ENCODE measurements at places on chromosomes 1 and 21.
A peak's percentile ranks its signal among the peaks of the same experiment; 100 is the strongest.

GRCh38 chr1:154749078-154749760, 120.9 kb downstream of the KCNN3 start:
- DNase-seq = no peak

GRCh38 chr1:33009561-33009960, 27.1 kb downstream of the AK2 start:
- DNase-seq = no peak

- DNase-seq = no peak
Measured at GRCh38 chr1:56032096-56032676, 547.2 kb downstream of the PLPP3 start.

- no peak for DNase-seq
Measured at GRCh38 chr21:33685613-33686197, 43.4 kb downstream of the ITSN1 start.

DNA sequence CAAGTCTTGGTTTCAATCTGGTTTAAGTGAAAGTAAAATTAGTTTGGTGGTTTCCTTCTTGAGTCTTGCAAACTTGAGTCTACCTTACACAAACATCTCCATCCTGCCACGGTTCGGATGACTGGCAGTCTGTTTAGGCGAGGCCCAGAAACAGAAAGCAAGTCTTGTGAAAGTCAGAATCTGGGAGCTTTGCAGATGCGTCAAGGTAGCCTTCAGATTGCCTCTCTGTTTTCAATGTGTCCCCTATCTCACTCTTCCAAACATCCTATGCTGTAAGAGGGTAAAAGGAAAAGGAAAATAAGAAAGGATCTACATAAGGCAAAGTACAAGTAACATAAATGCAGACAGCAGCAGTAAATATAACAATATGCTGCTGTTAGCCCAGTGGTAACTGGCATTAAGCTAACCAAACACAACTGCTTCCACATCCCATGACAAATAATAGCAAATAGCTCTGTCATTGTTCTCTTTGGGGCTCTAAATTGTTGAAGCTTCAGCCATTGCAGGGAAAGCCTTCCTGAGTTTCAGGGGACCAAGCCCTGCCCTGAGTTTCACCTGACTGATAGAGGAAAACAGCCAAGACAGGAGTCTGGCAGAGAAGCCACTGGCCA, 26.2 kb upstream of the C1orf105 start:
- DNase-seq = no peak

GRCh38 chr21:19048098-19048672, 644.6 kb upstream of the TMPRSS15 start:
- DNase-seq = no peak

GRCh38 chr21:26135520-26135919, 35.0 kb downstream of the APP start:
- DNase-seq = no peak

GRCh38 chr1:101356604-101357443, 120.0 kb downstream of the S1PR1 start:
- DNase-seq = no peak

DNA sequence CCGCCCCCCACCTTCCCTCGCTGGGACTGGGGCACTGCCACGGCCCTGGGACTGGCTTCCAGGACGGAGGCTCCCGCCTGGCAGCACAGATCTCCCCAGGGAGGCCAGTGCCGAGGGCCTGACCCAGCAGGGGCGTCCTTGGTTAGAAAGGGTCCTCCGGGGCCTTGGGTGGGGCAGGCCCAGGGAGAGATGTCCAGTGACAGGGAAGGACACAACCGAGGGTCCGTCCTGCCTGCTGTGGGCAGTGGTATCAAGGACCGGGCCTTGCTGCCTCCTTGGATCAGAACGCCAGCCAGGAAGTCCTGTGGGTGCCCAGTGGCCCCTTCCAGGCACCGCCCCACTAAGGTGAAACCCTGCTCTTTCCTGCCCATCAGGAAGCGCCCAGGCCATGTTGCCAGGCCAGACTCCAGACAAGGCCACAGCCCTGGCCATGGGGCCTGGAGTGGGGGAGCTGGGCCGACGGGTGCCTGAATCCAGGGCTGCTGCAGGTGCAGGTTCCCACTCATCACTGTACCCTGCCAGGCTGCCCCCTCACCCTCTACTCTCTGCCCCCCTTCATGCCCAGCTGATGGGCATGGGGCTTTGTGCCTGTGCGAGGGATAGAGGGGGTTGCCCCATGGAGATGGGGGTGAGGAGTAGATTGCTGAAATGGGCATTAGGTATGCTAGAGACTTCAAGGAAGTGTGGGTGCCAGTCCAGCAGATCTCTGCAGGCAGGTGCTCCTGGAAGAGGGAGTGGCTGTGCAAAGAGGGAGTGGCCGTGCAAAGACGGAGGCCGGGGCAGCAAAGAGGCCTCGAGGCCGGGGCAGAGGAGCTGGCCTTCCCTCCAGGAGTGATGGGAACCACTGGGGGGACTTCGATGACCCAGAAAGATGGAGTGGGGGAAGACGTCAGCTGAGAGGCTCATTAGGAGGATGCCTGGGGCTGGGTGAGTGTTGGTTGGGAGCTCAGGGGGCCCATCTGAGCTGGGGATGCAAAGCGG, 2.2 kb upstream of the PRKCZ start:
- DNase-seq = no peak

- no peak for DNase-seq
Measured at GRCh38 chr1:59317343-59317742, 20.4 kb downstream of the FGGY start.

GRCh38 chr21:21213297-21213696, 215.1 kb downstream of the NCAM2 start:
- DNase-seq = no peak

DNA sequence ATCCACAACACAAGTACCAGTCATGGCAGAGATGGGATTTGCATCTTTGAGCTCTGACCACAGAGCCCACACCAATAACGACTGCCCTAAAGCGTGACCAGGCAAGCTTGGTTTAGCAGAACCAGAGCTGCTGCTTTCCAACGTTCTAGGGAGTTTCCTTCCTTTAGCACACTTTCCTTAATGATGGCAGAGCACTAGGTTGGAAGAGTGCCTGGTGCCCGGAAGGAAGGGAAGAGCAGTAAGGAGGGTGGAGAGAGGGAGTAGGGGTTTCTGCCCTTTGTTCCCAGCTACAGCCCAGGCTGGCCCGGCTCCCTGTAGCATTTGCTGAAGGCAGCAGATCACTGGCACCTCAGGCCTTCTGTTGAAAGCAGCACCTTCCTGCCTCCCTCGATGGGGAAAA, 6.1 kb upstream of the EVA1C start:
- no peak for DNase-seq

DNA sequence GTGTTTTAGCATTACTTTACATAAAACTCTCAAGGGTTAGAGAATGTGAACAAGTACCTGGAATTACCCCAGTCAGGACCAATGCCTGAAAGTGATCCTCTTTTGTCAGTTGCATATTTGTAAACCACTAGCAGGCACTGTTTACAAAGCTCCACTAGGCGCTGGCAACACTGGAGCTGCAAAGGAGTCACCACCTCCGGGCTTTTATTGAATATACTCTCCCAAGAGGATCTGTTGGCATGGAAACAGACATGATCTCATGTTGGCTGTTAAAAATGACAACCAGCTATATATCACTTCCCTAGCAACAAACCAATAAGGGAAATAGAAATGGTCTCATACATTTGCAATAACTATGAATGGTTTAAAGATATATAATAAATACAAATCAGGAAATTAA, 116.0 kb downstream of the TTLL7 start:
- no peak for DNase-seq

DNA sequence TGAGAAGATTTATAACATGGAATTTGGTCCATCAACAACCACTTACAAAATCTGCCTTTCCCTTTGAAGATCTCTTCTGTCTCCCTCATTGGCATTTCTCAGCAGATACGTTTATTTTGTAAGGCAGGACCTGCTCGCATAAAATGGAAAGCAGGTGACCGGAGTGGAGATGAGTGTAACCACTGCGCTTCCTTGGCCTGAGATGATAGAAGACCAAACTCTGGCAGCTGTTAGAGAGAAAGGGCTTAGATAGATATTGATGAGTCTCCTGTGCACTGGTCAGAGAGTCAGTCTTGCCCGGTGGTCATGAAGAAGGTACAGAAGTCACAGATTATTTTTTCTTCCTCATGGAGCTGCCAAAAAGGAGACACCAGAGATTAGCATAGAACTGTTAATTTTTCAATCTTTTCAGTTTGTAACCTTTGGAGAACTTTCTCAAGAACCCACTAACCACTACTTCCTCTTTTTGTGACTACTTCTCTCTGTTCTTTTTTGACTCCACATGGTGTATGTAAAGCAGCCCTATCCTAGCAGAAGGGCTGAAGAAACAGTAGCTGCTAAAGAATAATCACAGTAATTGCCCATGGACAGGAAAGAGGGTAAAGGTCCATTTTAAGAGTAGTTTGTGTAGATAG, 47.6 kb downstream of the FCRL3 start:
- DNase-seq = no peak

GRCh38 chr1:218591966-218592365, 246.8 kb downstream of the TGFB2 start:
- no peak for DNase-seq

GRCh38 chr21:36966821-36967768, 626 bp upstream of the HLCS start:
- DNase-seq = no peak

GRCh38 chr1:184743062-184743756, 11.4 kb downstream of the EDEM3 start:
- no peak for DNase-seq

- no peak for DNase-seq
Measured at GRCh38 chr1:213251972-213252371, 200.9 kb downstream of the RPS6KC1 start.

- DNase-seq = no peak
Measured at GRCh38 chr1:156942176-156942575, 21.7 kb downstream of the LRRC71 start.

GRCh38 chr1:158509471-158510156, 37.6 kb downstream of the OR10R2 start:
- no peak for DNase-seq

DNA sequence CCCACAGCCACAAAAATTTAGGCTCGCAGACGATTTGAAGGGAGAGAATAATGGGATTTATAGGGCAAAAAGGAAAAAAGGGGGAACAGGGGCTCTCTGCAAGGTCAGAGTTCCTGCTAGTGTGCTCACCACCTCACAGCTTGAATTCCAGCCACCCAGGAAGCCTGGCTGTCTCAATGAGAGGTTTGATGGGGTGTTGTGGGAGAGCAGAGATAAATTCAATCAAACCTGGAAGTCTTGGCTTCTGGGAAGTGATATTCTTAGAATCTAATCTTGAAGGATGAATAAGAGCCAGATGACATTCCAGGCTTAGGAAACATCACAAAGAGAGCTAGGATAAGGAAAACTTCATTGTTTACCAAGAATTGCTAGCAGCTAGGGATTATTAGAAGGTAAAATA, 47.4 kb upstream of the C21orf91 start:
- DNase-seq = no peak

DNA sequence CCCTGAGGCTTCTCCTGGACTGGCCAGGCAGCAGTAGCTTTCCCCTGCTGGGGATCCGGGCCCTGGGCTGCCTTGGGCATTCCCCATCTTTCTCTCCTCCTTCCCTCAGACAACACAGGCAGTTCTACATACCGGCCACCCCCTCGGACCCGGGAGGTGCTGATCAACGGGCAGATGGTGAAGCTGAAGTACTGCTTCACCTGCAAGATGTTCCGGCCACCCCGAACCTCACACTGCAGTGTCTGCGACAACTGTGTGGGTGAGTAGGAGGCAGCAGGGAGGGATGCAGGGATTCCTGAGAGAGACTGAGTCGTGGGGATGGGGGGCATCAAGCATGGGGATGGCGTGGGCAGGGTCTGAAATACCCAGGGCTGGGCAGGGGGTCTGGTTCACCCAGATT, 14.4 kb upstream of the SFN start:
- DNase-seq = no peak

DNA sequence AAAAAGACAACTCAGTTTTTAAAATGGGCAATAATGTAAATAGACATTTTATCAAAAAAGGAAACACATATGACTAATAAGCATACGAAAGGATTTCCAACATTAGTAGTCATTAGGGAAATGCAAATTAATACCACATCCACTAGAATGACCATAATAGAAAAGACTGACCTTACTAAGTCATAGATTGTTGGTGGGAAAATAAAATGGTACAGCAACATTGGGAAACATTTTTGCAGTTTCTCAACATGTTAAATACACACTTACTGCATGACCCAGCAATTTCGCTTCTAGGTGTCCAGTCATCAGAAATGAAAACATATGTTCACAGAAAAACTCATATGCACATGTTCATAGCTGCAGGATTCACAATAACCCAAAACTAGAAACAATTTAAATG, 29.9 kb upstream of the SLC44A3 start:
- DNase-seq = no peak

GRCh38 chr1:210236840-210237409, 4.3 kb downstream of the SERTAD4 start:
- DNase-seq = no peak

- DNase-seq = peak; percentile 71
Measured at GRCh38 chr1:48227165-48228013, 4.9 kb downstream of the SLC5A9 start.

DNA sequence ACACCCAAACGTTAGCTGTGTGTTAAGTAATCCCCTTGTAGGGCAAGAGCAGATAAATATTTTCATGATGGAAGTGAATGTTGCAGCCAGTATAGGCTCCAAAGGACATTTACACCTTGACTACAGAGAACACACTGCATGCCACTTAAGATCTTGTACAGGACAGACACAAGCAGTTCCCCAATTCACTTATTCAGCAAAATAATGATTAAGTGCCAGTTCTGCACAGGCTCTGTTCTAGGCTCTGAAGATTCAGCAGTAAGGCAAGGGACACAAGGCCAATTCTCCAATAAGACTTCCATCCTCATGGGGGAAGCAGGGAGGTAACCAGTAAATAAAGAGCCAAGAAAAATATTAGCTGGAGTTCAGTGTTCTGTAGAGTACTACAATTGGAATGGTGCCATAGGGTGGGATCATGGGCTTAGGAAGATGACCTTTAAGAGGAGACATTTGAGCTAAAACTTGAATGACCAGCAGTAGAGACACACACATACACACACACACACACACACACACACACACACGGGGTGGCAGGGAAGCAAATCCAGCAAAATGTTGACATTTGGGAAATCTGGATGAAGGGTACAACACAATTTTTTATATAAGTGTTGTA, 199.9 kb upstream of the JUN start:
- DNase-seq = no peak

GRCh38 chr1:65317866-65318653, 8.7 kb downstream of the DNAJC6 start:
- no peak for DNase-seq

GRCh38 chr1:97073169-97073568, 351.6 kb downstream of the PTBP2 start:
- DNase-seq = no peak

DNA sequence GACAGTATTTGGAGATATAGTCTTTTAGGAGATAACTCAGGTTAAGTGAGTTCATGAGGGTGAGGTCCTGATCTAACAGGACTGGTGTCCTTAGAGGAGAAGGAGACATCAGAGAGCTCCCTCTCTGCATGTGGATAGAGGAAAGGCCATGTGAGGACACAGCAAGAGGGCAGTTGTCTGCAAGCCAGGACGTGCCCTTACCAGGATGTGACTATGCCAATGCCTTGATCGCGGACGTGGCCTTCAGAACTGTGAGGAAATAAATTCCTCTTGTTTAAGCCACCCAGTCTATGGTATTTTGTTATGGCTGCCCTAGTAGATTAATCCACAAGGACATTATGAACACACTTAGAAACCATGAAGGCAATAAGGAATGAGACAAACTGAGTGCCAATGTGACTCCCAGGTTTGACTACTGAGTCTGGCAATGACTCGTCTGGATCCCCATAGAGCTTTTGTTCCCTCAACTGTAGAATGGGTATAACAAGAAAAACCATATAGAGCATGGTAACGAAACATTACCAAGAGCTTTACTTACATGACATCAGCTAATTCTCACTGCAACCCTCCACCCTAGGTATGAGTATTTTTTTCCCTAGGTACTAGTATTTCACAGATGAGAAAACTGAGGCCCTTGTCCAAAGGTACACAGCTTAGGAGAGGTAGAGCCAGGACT, 6.5 kb downstream of the URB1 start:
- DNase-seq = no peak

Data from cardiac septum (tissue), 1 donor.